ENCODE measurements at places on chromosomes 4 and X.
A peak's percentile ranks its signal among the peaks of the same experiment; 100 is the strongest.

DNA sequence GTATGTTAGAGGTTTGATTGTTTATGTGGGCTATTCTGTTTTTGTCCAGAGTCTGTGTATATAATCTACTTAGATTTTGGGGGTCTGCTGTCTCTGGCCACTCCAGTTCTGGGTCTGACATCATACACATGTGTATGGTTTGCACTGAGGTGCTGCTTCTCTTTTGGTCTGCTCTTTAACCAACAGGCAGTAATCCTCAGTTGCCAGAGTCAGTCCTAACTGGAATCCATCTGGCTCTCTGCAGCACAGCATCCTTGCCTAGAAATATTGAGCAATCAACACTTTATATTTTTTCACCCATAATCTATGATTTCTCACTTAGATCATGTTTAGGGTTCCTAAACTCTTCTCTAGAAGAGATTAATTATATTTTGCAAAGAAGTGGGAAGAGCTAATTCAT, 98.3 kb upstream of the SFRP2 start:
- no peak for DNase-seq

- DNase-seq, result peak; percentile 51
Measured at GRCh38 chr4:1126506-1126905, 13.1 kb upstream of the RNF212 start.

GRCh38 chr4:34198966-34199365, 2045.3 kb downstream of the ARAP2 start:
- no peak for DNase-seq

DNA sequence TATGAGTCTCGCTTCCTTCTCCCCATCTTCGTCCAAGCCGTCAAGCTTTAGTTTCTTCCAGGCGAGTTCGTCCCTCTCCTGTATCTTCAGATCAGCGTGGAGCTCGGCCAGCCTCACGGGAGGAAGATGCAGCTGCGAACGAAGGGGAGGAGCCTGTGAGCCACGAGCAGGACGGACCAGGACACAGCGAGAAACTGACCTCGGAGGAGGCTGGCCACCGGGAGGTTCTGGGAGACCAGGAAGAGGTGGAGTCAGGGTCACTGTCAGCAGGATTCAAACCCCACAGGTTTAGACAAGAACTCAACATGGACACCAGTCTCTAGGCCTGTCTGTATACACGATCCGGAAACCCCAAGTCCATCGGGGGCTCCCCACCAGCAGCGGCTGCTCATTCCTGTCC, 7.3 kb downstream of the LRPAP1 start:
- DNase-seq, result no peak

GRCh38 chrX:10833299-10834169, 213.1 kb upstream of the MID1 start:
- peak; percentile 29 for DNase-seq

DNA sequence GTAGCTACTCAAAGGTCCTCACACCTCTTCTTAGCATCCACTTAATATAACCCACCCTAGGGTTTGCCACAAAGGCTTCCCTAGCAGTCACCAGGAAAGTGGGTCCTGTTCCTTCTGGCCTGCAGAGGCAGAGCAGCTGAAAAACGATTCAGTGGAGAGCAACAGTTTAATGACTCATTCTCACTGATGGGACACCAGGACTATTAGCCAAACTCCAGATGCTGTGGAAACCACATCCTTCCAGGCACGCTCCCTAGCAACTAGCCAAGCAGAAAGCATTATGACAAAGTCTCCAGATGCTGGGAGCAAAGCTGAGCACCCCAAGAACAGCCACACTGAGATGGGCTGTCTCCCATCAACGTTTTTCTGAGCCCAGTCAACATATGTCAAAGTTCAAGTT, 30.3 kb upstream of the UTP14A start:
- peak; percentile 83 for DNase-seq

GRCh38 chr4:16865897-16866283, 32.6 kb downstream of the LDB2 start:
- DNase-seq, result no peak

DNA sequence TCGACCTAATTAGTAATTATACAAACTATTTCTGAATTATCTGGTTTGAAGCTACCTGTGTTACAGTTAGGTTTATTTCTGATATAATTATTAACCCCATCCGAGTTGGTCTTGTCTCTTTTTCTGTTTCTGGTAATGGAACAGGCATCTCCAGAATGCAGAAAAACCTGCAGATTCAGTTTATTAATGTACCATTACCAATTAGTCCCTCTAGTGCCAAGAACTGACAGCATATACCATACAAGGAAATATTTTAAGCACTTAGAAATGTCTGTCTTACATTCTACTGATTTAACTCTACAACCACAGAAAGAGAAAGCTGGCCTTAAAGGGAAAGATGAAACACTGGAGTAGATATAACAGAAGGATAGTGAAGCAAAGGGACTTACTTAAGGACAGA, 570.6 kb downstream of the CENPC start:
- DNase-seq, result no peak

- no peak for DNase-seq
Measured at GRCh38 chrX:38563030-38563429, 1.7 kb downstream of the TSPAN7 start.

DNA sequence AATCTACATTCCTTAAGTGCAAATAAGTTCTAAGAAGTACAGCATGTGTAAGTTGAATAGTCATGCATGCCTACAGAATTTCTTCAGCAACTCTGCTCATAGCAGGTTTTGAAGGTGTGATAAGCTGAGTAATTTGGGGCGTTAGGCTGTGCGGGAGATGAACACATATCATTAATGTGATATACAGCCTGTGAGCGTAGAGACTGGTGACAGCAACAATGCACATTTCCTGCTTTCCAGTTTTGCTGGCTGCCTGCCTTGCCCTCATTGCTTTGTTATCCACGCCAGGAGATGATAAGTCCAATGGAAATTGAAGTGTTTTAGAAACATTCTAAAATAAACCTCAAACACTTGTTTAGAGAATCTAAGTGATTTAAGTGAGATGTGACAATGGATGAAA, 1709.4 kb downstream of the ARAP2 start:
- no peak for DNase-seq

DNA sequence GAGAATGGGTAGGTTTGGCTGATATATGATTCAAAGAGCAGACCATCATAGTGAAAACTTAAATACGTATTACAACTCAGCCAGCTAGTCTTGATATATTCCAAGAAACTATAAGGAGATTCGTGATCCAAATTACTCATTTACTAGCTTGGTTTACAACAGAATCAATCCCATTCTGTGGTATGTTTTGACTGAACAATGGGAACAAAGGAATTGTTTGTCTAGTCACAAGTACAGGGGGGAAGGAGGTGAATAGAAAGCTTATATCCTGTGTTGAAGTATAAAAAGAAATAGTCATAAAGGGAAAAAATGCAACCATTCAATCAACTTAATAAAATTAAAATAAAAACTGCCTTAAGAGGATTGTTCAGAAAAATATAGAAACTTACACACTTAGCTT, 17.0 kb downstream of the C4orf54 start:
- DNase-seq, result no peak

GRCh38 chrX:42739741-42740140, 38.2 kb downstream of the PPP1R2C start:
- DNase-seq, result no peak

- DNase-seq, result peak; percentile 62
Measured at GRCh38 chr4:149891426-149891825, 75.8 kb upstream of the IQCM start.

GRCh38 chr4:185202984-185203485, 765 bp downstream of the CFAP97 start:
- no peak for DNase-seq

- peak; percentile 97 for DNase-seq
Measured at GRCh38 chr4:86594559-86595425, 677 bp downstream of the PTPN13 start.

DNA sequence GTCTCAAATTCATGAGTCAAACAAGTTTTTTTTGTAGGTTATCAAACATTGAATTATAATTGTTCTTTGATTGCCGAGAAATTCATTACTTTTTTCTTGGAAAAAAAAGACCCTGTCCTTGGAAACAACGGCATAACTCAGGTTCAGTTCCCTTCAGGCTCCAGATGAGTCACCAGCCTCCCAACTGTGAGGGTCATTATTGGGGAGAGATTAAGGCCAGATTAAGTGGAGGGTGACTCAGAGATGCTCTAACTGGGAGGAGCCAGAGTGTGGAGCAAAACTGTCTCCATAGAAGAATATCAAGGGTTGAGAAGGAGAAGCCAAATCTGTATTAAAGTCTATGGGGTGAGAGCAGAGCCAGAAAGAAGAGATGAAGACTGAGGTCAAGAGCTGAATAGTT, 9.6 kb downstream of the ADGRG4 start:
- peak; percentile 66 for DNase-seq

DNA sequence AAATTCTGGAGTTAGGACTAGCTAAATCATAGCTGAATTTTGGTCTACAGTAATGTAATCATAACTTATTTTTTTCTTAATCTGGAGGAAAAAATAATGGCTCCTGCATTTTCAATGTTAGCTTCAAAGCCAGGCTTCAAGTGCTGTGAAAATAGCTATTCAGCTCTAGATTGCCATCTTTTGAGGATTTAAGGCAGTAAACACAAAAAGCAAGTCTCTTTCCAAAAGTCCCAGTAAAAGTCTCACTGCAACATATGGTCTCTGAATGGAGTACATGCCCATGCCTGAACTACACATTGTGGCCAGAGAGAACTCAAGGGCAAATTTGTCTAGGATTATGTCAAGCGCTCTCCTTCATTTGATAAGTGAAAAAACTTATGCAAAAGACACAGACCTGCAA, 720.9 kb downstream of the FSTL5 start:
- no peak for DNase-seq

GRCh38 chr4:40057586-40058091, 989 bp downstream of the N4BP2 start:
- peak; percentile 94 for DNase-seq

DNA sequence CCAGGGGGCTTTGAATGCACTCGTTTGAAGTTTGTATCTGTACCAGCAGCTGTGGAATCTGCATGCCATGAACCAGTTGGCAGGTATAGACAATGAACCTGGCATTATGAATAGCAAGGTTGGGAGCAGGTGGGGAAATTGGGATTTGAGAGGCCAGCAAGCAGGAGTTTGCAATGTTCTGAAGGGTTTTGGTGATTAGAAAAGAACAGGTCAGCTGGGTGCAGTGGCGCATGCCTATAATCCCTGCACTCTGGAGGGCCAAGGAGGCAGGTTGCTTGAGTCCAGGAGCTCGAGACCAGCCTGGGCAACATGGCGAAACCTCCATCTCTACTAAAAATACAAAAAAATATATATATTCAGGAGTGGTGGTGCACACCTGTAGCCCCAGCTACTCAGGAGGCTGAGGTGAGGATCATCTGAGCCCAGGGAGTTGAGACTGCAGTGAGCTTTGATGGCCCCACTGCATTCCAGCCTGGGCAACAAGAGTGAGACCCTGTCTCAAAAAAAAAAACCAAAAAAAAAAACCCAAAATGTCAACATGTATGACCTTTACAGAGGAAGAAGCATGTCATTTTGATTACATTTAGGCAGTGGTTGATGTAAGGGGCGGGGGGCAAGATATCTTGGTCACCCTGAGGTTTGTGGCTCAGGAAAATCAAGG, 63.9 kb downstream of the TSC22D3 start:
- no peak for DNase-seq

- no peak for DNase-seq
Measured at GRCh38 chr4:153018031-153018430, 81.9 kb downstream of the FHDC1 start.

GRCh38 chr4:144342949-144343760, 202.6 kb upstream of the GYPA start:
- DNase-seq, result peak; percentile 18

DNA sequence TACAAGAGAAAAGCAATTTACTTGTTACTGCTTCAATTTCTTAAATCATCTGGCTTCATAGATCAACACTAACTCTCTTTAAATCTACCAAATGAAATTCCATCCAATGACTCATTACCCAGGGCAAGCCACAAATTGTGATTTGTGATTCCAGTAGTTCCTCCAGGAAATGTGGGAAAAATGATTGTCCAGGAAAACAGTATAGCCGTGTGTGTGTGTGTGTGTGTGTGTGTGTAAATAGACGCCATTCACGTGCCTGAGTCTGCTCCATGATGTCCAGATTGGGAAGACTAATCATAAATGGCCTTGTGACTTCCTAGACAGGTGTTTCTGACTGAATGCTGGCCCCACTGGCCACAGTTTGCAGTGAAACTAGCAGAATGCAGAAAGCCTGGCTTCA, 121.3 kb downstream of the HS6ST2 start:
- no peak for DNase-seq

DNA sequence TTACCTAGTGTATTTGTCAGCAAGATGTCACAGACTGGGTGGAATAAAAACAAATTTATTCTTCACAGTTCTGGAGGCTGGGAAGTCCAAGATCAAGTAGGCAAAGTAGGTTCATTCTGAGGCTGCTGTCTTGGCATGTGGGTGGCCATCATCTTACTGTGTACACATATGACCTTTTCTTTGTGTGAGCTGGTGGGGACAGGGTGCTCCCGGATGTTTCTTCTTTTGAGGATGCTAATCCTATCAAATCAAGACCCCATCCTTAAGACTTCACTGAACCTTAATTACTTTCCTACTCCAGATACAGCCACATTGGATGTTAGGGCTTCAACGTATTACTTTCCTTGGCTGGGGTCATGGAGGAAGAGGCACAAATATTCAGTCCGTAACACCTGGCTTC, 74.0 kb downstream of the TLL1 start:
- no peak for DNase-seq

GRCh38 chr4:12138488-12138887, 709.8 kb upstream of the HS3ST1 start:
- no peak for DNase-seq

- DNase-seq, result peak; percentile 93
Measured at GRCh38 chrX:11470250-11470974, 177.2 kb downstream of the AMELX start.

- peak; percentile 32 for DNase-seq
Measured at GRCh38 chr4:139509727-139510410, 46.1 kb downstream of the SETD7 start.

GRCh38 chr4:73673286-73673685, 53.0 kb upstream of the RASSF6 start:
- no peak for DNase-seq

GRCh38 chr4:1491328-1492141, 85.3 kb upstream of the NKX1-1 start:
- no peak for DNase-seq

GRCh38 chr4:19259920-19260319, 991.8 kb upstream of the SLIT2 start:
- DNase-seq, result no peak

DNA sequence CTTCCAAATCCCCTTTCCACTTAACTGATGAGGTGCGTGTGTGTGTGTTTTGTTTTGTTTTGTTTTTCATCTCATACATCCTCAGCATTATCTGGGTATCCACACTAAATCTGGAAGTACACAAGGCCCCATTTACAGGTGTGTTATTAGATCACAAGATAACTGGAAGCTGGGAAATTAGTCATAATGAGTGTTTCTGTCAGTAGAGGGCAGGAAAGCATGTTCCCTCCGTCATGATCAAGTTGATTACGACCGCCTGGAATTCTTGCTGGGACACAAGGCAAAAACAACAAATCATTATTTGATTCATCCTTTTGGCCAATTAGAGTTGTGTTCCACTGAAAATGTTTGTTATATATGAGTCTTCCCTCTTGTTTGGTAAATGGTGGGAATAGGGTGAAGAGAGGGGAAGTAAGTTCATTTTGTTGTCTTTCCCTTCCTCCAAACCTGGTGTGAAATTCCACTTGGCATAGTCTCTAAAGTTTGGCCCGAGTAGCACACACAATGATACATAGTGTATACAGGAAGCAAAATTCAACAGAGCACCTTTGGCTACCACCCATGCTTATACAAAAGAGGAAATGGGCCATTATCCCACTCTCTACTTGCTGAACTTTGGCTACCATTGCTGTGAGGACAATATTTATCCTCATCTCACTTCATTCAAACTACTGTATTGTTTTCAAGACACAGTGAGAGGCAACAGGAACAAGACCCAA, 33.3 kb upstream of the TLL1 start:
- DNase-seq, result no peak

All from EH (cell line).